ENCODE measurements at places on chromosomes 2 and 18.

DNA sequence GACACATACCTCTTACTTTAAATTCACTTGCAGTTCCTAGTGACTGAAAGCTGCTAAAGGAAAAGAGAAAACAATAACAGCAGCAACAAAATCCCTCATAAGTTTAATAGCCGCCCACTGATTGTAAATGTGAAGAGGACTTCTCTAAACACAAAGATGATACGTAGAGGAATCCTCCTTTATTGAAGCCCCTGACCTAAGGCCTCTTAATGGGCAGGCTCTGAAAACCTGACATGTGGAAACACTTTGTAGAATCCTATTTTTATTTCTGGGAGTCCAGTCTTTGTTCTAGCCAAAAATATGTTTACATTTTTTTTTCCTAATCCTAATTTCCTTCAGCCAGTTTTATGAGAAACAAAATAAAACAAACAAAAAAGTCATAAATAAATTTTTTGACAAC lies 1277.7 kb upstream of the CELF4 start:
- DNase-seq: no peak

- no peak for DNase-seq
Observed at GRCh38 chr2:222248256-222248655, 50.5 kb downstream of the PAX3 start.

- no peak for DNase-seq
Observed at GRCh38 chr2:69477627-69478026, 40.4 kb upstream of the NFU1 start.

GRCh38 chr18:22564036-22564435 lies 146.3 kb upstream of the CTAGE1 start:
- no peak for DNase-seq

DNA sequence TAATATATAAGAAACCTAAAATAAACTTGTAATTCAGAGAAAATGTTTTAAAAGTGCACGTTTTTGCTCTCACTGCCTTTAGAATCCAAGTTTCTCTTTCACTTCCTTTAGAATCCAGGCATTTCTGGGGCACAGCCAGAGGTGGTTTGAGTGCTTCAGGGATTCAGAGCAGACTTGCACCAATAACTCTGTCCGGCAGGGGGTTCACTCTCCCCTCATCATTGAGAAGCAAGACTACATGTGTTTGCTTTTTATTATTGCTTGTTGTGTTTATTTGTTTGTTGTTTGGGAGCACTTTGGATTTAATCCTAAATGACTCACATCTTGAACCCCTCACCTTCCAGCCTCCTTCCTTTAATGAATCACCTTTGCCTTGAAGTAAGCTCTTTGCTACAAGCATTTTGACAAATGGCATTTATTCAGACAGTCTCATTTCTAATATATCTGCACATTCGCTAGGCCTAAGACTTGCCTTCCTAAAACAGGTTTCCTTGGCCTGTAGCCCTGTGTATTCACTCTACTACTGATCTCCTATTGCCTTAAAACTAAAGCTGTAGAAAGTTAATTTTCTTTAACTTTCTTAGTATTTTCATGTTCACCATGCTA lies 233.5 kb upstream of the ATP5MC3 start:
- peak; percentile 58 for DNase-seq

GRCh38 chr18:43789234-43790000 lies 512.1 kb upstream of the SYT4 start:
- peak; percentile 49 for DNase-seq

GRCh38 chr2:3334392-3335345 lies 42.9 kb downstream of the EIPR1 start:
- DNase-seq: no peak

DNA sequence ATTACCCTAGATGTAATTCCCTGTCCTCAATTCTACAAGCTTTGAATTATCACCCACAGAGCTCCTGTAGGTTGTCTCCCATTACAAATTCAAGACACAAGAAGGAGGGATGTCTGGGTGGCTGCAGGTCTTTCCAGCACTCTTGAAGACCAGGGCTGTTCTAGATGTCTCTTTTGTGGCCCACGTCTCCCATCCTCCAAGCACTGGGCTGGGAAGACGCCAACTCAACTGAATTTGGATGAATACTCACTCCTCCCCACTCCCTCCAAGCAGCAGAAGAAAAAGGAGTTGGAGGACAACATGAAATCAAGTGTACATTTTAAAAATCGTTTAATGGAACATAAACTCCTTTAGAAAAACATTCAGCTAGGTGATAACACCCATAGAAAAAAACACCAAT lies 31.2 kb downstream of the SMAD7 start:
- DNase-seq: no peak

DNA sequence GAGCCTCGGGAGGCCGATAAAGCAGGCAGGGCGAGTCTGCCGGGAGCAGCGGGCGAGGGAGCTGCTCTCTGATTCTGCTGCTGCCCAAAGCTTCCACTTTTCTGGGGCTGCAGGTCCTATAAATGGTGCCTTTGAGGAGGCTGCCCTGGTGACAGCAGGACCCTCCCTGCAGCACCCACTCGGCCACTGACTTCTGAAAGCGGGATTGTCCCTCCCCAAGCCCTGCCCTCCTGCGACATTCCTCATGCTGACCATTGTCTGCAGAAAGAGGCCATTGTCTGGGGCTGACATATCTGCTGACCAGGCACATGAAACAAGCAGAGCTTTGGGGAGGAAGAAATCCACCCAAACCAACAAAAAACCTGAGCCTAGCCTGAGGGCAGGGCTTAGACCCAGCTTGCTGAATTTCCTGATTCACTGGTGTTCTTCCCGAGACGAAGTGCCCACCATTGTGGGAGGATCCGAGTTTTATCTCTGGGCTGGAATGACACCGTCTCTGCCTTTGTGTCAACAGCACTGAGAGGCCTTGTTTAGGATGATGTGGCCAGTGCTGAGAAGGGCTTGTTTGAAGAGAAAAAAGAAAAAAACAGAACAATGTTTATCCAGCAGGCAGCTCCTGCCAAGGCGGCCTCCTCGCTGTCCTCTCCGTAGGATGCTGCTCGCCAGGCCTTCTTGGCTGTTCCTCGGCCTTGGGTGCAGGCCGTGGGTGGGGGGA lies 129.7 kb downstream of the MYCN start:
- DNase-seq: no peak

DNA sequence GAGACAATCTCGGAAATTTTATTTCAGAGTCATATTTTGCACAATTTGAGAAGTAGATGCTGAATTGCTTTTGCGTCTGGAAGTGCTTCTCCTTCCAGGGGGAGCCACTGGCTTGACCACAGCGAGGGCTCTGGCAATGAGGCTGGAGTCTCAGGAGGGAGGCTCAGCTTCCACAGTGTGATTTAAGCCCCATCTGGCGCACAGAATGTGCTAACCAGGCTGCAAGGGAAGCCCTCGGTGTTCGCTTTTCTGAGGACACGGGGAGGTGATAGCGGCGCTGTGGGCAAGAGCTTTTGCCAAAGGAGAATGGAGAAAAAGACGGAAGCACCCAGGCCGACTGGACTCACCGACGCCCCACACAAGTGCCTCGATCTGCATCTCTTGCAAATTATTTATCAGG lies 52.4 kb downstream of the ADI1 start:
- no peak for DNase-seq

Measured in SK-N-SH (cell line).